ENCODE measurements at places on chromosomes 7 and 10.

DNA sequence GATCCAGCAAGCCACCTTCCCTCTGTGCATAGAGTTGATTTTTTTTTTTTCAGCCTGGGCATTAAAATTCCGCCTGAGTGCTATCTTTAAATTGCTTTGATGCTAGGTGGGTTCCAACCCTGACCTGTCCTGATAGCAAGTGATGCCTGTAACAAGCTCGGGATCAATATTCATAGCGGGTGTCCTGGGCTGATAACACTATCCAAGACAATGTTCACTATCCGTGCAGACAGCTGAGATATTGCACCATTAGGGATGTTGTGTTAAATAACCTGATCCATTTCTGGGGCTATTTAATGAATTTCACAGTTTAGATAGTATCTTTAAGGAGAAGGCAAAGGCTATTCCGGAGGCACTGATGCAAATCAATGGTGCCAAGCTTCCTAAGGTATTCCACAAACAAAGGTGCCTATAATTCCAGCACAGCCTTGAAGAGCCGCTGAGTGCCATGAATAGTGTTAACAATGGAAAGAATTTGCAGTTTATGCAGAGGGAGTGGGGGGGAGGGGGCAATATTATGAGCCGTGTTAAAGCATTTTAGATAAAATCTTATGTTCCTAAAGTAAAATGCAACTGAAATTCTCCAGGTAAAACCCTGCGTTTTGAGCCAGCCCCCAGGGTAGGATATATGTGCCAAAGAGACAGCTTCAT, 4.2 kb upstream of the NKX1-2 start:
- no peak for DNase-seq

DNA sequence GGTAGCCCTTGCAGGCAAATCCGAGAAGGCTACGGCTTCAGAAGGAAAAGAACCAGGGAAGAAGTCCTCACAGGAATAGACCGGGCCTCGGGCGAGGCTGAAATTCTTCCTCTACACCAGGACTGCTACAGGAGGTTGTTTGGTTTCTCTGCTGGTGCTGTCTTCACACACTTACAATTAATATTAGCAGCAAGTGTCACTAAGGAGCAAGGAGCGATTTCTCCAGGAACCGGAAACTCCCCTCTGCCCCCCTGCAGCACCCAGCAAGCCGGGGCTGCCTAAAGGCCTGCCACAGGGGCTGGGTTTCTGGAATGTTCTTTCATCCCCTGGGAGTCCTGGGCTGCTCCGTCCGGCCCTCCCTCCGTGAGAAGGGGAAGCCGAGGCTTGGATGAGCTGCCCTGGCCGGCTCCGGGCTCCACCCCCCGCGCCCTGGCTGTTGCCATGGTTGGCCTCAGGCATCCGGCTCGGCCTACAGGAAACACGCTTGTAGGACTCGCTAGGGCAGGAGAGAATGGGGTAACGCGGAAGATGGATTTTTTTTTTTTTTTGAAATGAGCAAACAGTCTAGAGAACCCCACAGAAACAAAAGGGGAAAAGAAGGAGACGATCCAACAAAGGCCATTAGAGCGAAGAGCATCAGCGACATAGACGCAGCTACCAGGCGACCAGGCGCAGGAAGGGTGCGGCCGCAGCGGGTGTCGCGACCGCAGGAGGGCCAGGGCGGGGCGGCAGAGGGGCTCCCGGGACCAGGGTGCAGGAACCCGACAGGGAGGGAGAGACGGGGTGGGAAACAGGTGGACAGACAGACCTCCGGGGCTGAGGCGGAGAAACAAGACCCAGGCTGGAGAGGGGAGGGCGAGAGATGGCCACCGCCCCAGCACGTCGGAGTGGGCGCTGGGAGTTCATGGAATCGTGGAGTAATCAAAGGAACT, 33.0 kb downstream of the EN2 start:
- no peak for DNase-seq

DNA sequence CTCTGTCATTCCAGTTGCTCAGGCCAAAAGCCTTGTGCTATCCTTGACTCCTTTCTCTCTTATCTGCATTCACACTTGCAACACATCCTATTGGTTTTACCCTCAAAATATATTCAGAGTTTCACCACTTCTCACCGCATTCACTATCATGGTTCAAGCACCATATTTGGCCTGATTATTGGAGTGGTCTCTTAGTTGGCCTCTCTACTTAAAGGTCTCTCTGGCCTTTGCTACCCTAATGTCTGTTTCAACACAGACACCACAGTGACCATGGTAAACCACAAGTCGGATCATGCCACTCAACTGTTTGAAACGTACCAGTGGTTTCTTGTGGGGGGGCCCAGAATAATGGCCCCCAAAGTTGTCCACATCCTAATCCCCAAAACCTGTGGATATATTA, 15.2 kb upstream of the PDZD8 start:
- DNase-seq = no peak

- DNase-seq = no peak
These were observed 185.0 kb downstream of the TCF7L2 start for GRCh38 chr10:113135025-113135424.

- DNase-seq = no peak
These were observed 79.3 kb upstream of the TNS3 start for GRCh38 chr7:47661051-47661714.

DNA sequence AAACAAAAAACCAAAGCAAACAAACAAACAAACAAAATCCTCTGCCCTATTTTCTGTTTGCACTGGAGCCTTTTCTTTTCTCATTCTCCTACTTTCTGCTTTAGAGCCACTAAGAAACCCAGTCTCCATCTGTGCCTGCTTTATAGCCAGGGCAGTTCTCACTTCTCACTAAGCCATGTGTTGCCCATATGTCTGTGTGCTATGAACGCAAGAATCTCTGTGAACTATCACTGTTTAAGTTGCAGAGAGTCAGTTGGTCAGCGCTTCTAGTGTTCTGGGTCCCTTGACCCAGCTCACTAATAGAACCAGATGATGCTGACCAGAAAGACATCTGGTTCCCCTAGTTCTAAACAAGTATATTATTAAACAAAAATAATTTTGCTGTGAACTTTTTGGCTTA, 81.4 kb downstream of the FAM185A start:
- DNase-seq = no peak

DNA sequence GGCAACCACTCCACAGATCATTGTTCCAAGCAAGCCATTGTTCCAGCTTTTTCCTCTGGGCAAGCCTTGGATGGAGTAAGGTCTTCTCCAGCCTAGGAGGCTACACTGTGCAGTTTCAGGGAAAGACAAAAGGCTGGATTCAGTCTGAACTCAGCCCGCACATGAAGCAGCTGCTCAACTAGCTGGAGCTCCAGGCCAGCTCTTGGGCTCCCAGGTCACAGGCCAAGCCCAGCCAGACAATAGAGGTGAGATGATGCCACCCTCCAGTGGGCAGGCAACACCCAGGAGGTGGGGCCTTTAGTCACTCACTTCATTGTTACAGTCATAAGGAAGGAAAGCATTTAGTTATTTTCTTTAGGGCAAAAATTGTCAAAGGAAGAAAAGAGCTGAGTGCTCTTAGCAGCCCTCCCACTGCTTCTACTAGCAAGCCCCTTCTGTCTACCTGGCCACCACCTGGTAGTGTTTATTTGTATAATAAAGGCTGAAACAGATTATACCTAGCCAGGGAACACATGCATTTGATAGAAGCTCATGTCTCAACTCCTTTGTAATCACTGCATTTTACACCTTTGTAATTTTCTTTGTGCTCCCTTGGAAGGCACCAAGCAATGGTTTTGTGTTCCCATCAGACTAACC, 253.4 kb downstream of the WDR11 start:
- DNase-seq = no peak

DNA sequence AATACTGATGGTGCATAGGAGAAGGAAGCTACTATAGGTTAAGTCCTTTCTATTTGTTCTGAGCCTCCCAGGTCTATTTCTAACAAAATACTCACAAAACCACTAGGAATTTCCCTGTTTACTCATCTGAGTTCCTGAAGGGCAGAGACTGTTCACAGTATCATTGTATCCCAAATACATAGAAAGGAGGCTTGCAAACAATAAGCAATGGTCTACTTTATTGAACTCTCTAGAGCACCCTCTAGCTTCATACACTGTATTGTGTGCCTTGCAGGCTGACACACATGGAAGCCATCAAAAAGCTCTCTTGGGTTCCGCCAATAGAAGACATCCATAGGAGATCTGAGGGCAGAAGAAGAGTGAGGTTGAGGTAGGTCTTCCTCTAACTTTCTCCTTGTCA, 826.1 kb downstream of the GRM8 start:
- DNase-seq = no peak

GRCh38 chr7:106218546-106218945, 66.2 kb downstream of the NAMPT start:
- no peak for DNase-seq

GRCh38 chr7:82676777-82677463, 233.3 kb upstream of the CACNA2D1 start:
- no peak for DNase-seq

DNA sequence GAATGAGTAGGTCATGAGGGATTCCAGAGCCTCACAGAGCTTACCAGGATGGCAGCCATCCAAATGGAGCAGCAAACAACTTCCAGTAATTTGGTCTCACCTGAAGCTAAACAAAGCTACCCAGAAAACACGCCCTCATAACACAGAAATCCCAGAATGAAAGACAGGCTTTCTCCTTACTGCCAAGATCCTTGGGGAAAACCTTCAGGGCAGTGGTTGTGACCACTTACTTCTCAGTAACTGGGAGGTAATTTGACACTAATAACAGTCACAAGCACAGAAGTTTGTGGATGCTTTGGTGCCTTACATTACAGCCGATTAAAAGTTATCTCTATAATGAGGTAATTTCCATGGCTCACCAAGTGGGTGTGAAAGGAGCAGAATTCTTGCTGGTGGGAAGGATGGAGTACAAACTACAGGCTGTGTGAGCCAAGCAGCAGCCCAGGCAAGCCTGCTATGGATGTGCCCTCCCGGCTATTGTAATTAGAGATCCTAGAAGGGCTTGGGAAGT, 10.4 kb downstream of the WDR91 start:
- DNase-seq = no peak

- DNase-seq = no peak
These were observed 212.8 kb downstream of the TRIL start for GRCh38 chr7:28745351-28745750.

- DNase-seq = no peak
These were observed 996 bp downstream of the ADAM12 start for GRCh38 chr10:126387041-126387921.

- no peak for DNase-seq
These were observed 47.9 kb downstream of the EXOC4 start for GRCh38 chr7:133300811-133301210.

GRCh38 chr10:52525761-52526160, 211.7 kb downstream of the DKK1 start:
- no peak for DNase-seq

DNA sequence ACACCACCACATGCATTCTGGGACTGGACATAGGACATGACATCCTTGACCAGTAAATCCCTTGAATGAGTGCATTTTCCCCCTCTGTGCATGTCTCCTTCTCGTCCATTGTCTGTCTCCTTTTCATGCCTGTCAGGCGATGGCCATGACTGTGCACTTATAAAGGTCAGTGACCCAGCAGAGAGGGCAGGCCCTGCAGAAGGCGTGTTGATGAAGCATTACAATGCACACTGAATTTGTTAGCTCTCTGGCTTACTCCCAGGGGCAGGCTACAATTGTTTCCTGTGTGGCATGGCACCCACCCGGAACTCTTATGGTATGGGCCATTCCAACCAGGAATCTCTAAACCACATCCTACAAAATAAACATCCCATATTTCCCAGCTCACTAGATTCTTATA, 71.1 kb downstream of the SAMD9 start:
- DNase-seq = peak; percentile 71

GRCh38 chr10:73887294-73888039, 13.1 kb upstream of the CAMK2G start:
- no peak for DNase-seq

GRCh38 chr7:5423976-5424748, 528 bp upstream of the TNRC18 start:
- peak; percentile 95 for DNase-seq

- DNase-seq = no peak
These were observed 149.9 kb downstream of the NEURL1 start for GRCh38 chr10:103643381-103643780.

DNA sequence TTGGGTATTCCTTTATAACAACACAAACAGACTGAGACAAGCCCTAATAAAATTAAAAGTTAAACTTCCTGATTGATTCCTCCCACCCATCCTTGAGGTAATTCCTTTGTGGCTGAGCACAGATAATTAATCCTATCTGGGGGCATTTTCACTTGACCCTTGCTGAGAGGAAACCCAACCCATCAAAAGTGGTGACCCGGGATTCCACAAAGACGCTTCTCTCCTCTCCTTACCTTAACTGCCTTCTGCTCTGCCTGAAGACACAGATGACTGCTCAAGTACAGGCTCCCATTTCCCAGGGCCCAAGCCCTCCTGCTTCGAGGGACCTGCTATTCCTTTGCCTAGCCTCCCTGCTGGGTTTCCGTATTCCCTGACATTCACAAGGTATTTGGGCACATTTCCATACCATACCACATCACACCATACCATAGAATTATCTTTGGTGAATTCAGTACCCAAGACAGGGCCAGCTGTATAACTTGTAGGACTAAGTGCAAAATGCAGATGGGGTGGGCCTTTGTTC, 9.8 kb upstream of the MAPK8 start:
- no peak for DNase-seq

DNA sequence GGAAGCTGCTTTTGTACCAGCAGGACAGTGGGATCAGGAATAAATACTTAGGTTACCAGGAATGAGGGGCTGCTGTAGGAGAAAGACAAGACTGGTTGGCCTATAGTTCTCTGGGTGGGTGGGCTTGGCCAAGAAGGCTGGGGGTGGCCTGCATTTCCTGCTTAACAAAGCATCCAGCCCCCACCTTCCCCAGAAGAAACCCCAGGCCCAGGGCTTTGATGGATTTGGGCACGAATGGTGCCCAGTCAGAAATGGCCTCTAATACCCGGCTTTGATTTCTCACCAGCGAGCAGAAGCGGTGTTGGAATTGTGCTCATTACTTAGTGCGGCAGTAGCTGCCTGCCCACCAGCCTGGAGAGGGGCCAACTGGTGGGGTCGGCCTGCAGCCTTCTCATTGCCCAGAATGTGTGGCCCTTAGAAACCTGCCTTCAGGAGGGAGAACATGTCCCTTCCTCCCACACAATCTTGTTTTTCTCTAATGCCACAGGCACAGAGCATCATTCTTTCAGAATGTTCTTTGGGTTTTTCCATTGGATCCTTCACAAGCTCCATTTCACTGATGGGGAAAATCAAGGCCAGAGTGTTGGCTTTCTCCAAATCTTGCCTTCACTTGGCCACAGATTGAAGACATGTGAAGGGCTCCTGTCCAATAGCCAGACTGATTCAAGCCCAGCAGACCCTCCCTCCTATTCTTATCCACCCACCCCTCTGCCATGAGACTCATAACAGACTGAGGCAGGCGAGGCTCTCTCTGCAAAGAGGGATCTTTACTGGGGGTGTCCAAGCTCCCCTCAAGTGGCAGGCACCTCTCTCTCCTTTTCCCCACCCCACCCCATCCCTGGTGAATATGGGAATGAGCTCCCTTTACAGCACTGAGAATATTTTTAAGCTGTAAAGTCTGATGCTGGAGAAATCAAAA, 2.5 kb downstream of the UNC5B start:
- DNase-seq = no peak
